ENCODE measurements at places on chromosomes 1 and 21.

- no peak for DNase-seq
- H3K27ac ChIP-seq = no peak overlapping the region
- no peak overlapping the region for H3K4me3 ChIP-seq
- H3K27me3 ChIP-seq = peaks cover 2% of the 10 kb centered on the region
- H3K36me3 ChIP-seq = no peaks in the 10 kb centered on the region
Observed at GRCh38 chr1:44059664-44060355, 28.5 kb upstream of the SLC6A9 start.

DNA sequence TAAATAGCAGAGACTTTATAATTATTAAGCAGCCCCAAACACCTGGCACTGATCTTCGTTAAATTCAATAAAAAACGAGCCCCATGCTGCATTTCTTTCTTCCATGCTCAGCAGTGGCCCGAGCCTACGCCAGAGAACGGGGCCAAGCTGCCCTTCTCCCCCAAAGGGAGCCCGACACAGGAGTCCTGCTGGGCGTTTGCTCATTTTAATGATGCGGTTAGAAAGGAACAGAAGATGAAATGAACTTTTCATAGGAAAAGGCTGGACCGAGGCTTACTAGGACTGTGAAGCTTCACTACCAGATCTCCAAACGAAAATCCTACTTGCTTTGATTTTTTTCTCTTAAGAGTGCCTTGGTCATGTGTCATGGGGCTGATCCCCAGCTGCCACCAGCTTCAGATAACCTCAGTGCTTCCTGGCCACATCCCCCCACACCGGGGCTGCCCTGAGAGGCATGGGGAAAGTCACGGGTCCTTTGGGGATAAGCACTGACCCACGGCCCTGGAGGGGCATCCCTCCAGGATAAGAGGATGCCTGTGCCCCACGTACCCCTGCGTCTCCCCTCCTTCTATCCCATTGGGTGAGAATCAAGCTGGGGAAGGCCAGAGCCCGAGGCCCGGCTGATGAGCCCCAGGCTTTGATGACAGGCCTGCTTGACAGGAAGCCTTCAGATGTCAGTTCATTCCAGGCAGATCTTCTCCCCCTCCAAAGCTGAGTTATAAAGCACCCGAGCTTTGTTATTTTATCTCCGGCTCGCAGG lies 34.2 kb downstream of the PGBD5 start:
- H3K27me3 ChIP-seq = no peaks in the 10 kb centered on the region
- DNase-seq = no peak
- H3K27ac ChIP-seq = no peak overlapping the region

GRCh38 chr1:7373251-7373650 lies 397.8 kb upstream of the VAMP3 start:
- peaks cover under 1% of the 10 kb centered on the region for H3K4me1 ChIP-seq
- no peak overlapping the region for H3K4me3 ChIP-seq
- no peak overlapping the region for H3K27ac ChIP-seq
- no peaks in the 10 kb centered on the region for H3K36me3 ChIP-seq

DNA sequence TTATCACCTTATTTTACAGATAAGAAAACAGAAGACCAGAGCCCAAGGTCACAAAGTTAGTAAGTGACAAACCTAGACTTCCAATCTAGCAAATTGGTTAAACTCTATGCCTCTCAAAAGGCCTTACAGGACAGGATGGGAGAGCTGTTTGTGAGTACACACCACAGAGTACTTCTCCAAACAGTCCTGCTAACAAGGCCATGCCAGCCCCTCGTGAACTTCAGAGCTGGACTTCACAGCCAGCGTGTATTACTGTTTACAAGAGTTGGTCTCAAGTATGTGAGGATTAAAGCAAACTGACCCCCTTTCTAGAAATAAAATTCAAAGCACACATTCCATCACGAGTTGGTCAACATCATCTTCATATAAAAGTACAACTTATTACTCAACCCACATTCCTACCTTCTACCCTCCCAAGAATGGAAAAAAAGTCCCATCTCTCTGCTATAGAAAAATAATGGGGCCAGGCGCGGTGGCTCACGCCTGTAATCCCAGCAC lies 19.8 kb upstream of the UBR4 start:
- no peak for DNase-seq
- no peaks in the 10 kb centered on the region for H3K4me1 ChIP-seq
- H3K4me3 ChIP-seq = no peak overlapping the region

GRCh38 chr1:111378791-111379190 lies 48.7 kb downstream of the OVGP1 start:
- no peaks in the 10 kb centered on the region for H3K27me3 ChIP-seq
- no peak overlapping the region for H3K4me3 ChIP-seq
- no peaks in the 10 kb centered on the region for H3K36me3 ChIP-seq
- DNase-seq = no peak
- H3K27ac ChIP-seq = no peak overlapping the region
